ENCODE measurements at places on chromosomes 3 and 15.

DNA sequence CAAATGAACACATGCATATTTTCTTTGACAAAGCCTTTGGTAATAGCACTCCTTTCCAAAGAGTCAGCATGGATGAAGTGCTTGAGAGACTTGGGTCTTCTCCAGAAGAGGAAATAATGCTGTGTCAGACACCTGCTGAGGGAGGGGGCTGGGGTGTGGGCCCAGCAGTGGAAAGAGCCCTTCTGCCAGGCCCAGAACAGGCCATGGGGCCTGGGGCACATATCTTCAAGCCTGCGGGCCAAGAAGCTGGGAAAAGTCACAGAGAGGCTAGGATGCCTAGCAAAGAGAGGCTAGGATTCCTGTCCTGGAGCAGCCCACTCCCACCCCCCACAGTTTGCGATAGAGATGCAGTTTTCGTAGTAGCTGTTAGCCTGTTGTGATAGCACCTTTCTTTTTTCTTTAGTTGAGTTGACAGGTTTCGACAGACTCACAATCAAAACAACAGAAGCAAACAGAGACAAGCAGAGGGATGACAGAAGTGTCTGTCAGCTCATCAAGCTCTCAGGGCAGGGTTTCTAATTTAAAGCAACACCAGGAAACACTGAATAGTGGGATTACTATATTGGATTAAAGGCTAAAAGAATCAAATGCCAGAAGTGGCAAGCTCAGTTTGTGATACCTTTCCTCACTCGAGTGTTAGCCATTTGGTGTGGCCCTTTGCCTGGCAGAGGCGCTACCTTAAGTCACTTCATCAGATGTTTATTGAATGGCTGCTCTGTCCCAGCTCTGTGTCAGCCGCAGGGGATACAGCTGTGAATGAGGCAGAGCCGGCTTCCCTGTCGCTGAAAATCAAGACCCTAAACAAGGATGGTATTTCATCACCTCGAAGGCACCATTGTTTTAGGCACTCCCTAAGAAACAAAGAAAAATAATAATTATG lies 19.0 kb downstream of the CMTM7 start:
- DNase-seq: peak; percentile 82

DNA sequence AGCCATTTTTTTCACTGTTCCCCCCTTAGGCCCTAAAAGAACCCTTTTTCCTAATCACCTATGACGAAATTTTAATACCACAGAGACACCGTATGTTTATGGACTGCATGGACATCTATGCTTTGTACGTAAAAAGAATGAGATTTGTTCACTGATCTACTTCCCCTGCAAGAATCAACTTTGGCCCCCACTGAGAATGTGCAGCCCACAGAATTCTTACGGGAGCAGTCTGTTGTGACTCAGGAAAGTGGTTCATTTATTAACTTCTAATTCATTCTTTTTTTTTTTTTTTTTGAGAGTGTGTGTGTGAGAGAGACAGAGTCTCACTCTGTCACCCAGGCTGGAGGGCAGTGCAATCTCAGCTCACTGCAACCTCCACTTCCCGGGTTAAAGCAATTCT lies 17.6 kb downstream of the EIF4E3 start:
- DNase-seq: no peak

- peak; percentile 30 for DNase-seq
Measured at GRCh38 chr3:95752199-95752598, 1062.2 kb upstream of the EPHA6 start.

- no peak for DNase-seq
Measured at GRCh38 chr3:43732747-43733425, 42.1 kb downstream of the ABHD5 start.

DNA sequence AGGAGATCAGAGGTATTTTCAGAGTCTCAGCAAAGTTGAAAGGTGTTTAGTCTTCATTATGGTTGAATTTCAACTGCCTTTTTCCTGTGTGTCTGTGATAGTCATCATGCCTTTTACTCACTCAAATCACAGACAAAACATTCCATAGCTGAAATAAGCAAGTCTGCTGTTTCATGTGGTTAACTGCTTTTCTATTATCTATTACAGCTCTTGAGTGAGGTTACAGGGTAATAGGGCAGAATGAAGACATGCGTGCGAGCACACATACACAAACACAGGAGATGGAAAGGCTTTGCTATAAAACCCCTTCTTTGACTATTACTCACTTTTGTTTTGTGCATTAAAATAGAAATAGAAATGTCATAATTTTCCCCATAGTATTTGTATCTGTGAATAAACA lies 192.6 kb upstream of the RARB start:
- no peak for DNase-seq

DNA sequence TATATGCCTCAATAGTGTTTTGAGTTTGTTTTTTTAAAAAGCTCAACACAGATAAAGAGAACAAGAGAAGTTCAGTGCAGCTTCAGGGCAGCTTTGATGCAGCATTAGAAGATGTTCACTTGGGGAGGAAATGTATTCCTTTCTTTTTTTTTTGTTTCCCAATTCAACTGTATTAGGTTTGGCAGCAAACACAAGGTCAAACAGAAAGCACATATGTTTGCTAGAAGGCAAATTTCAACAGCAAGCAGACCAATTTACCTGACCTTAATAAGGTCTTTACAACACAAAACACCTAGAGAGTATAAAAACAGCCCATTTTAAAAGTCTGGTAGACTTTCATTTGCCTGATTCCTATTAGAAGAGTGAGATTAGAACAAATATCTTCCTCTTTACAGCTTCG lies 7.3 kb upstream of the CDAN1 start:
- DNase-seq: no peak
